M059J (cell line): ENCODE measurements at places on chromosomes 6 and 20. TPM values are rescaled to one million over a fixed set of nuclear protein-coding genes. Genes with fewer than 3 reads are reported as not detected.
A peak's percentile ranks its signal among the peaks of the same experiment; 100 is the strongest.

Gene PRICKLE4
- 0.12 and 0.30 TPM in 2 replicates for total RNA-seq

- DNase-seq: no peak
These were observed 615.7 kb upstream of the ARID1B start for GRCh38 chr6:156161471-156161870.

DNA sequence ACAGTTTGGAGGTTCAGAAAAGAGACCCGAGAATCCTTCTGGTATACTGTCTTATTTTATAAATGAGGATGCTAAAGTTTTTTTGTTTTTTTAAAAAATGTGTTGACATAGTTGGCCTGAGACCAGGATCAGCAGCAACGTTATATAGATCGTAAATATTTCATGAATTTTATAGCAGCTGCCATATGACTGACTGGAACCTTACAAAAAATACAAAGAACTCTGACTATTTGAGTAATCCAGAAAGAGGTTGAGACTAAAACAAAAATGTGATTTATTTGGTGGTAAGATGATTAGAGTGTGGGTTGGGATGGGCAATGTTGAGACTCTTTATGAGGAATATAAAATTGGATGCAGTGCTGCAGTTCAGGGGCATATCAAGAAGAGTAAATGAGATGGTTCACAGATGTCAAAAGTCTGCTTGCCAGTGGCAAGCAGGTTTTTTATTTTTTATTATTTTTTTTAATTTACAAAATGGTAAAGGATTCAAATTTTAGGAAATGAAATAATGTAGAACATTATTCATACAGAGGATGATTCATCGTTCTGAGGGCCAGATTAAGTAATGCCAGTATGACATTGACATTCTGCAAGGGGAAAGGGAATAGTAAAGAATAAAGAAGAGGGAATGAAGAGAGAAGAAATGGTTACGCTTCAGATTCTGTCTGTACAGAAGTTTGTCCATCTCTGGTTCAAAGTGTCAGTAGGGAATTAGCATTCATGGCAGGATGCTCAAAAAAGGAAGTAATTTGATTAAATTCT, 58.5 kb downstream of the SCAF8 start:
- peak; percentile 8 for DNase-seq

DNA sequence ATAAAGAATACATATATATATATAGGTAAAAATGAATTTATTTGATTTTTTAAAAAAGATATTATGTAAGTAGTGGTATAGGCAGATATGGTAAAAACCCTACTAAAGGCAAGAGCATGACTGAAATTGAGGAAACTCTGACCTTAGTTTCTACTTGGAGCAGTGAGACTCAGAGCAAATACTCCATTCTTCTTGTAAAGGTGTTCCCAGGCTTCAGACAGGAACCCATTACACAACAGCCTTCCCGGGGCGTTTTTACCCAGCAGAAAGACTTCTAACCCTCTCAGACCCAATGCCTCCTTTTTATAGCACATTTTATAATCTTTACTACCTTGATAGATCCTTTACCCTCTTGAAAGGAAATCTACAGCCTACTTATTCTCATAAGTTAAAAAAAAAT, 124.5 kb downstream of the MTFR2 start:
- no peak for DNase-seq

Gene BACH2
- 0.17 TPM in 1 of 2 replicates, not detected in the other for total RNA-seq

GRCh38 chr6:150363733-150364132, 5.1 kb upstream of the IYD start:
- DNase-seq: no peak

Gene KCNK16
- not detected in 2 replicates for total RNA-seq

DNA sequence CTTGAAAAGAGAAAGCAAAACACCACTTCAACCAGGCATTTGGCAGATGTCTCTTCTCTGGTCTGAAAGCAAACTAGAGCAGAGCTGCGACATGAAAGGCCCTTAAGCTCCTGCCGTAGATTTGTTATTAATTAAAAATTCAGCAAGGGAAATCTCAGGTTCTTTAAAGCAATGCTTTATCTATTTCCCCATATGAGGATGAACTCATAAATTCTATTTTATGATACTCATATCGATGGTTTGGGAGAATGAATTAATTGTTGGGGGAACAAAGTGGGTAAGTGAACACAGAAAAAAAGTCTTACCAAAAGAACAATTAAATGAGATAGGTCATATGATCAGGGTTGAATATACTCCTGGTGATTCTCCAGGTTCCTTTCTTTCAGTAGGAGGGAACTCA, 464.7 kb upstream of the SLC35B3 start:
- DNase-seq: no peak

Gene PDE7B
- total RNA-seq: 3.5 and 3.6 TPM in 2 replicates

Gene GINS1
- 31.5 and 41.3 TPM in 2 replicates for total RNA-seq

GRCh38 chr6:148557796-148558321, 189.0 kb upstream of the UST start:
- peak; percentile 42 for DNase-seq

- no peak for DNase-seq
These were observed 343.9 kb downstream of the ZFAND3 start for GRCh38 chr6:38163186-38164130.

GRCh38 chr20:62400021-62400420, 7.1 kb downstream of the CABLES2 start:
- DNase-seq: no peak

GRCh38 chr6:132017942-132018341, 66.8 kb upstream of the CCN2 start:
- DNase-seq: no peak

GRCh38 chr20:2093159-2093781, 8.4 kb upstream of the STK35 start:
- peak; percentile 31 for DNase-seq

DNA sequence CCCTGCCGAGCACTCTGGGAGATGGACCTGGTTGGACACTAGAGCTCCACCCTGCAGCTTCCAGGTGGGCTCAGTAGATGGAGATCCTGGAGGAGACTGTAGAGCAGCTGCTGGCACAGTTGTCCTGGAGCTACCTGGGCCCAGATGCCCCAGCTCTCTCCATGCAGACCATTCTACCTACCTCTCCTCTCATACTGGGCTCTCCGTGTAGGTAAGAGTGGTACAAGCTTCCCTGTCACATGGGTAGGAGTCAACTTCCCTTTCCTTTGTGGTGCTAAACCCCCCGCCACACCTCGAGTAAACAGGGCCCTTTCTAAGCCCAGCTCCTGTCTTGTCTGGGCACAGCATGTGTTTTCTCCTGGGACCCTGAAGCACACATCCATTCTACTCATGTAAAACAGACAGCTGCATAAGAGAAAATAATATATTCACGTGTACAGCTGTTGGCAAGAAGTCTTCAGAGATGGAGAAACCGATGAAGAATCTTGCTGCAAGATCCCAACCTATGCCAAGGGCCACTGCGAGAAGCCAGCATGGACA, 108.1 kb upstream of the DUSP22 start:
- DNase-seq: no peak

Gene BPIFA1
- not detected in 2 replicates for total RNA-seq

Gene SMLR1
- total RNA-seq: not detected in 2 replicates

Gene TRIM31
- total RNA-seq: not detected in 2 replicates

- peak; percentile 55 for DNase-seq
These were observed 1193.0 kb upstream of the CITED2 start for GRCh38 chr6:140567466-140567865.

DNA sequence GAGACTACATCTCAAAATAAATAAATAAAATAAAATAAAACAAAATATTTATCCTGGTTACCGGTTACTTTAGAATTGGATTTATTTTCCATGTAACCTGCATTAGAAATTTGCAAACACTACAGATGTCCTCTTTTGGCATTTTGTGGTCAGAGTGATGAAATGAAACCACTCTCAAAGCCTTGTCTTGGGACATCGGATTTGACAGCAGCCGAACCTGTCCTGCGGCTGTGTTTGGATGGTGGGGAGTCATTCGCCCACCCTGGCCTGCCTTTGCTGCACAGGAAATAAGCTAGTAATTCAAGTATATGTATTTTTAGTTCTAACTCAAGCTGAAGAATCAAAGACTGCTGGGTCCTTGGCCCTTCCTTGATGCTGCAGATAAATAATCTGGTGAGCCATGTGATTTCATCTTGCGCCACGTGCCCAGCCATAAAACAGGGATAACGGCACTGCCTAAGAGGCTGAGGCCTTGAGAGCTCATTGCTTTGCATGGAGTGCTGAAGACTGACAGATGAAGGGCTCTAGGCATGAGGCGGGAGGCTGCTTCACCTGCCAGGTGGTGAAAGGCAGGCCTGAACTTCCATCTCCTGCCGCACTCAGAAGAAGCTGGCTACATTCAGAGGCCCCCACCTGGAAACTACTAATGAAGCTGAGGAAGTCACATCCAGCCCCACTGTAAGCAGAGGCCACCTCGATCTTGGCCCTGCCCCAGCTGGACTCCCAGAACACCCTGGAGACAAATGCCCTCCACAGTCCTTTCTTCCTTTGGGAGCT, 76.9 kb downstream of the NOL4L start:
- no peak for DNase-seq

- peak; percentile 100 for DNase-seq
These were observed 25.3 kb downstream of the TBC1D7 start for GRCh38 chr6:13302751-13303667.

GRCh38 chr20:59151391-59151790, 12.2 kb upstream of the ZNF831 start:
- DNase-seq: no peak

- no peak for DNase-seq
These were observed 796 bp upstream of the RREB1 start for GRCh38 chr6:7106752-7107577.

Gene ERVFRD-1
- not detected in 2 replicates for total RNA-seq

- DNase-seq: no peak
These were observed 4.2 kb upstream of the BLCAP start for GRCh38 chr20:37531856-37532255.

- peak; percentile 68 for DNase-seq
These were observed 19.6 kb upstream of the IL17F start for GRCh38 chr6:52263709-52264540.

- DNase-seq: no peak
These were observed 3.8 kb downstream of the MTCL3 start for GRCh38 chr6:127515234-127515793.

Gene CRIP3
- total RNA-seq: not detected in 2 replicates

GRCh38 chr6:31579546-31580437, 2.4 kb downstream of the LTB start:
- DNase-seq: no peak

GRCh38 chr6:5763871-5764270, 242.9 kb downstream of the NRN1 start:
- DNase-seq: peak; percentile 48

Gene SLC25A27
- 0.86 and 6.5 TPM in 2 replicates for total RNA-seq
